ENCODE measurements at places on chromosomes 6 and 20. TPM values are rescaled to one million over a fixed set of nuclear protein-coding genes. Genes with fewer than 3 reads are reported as not detected.

The OR12D3 gene
- total RNA-seq = not detected

The CRISP3 gene
- not detected for total RNA-seq

The PAK5 gene
- total RNA-seq = 0.28 TPM

The SIRPA gene
- 16.3 TPM for total RNA-seq

The C4A gene
- total RNA-seq = 249 TPM

The CD24 gene
- total RNA-seq = 3.3 TPM

The ADGRF1 gene
- not detected for total RNA-seq

The DDO gene
- total RNA-seq = 3.6 TPM

The TCP11 gene
- not detected for total RNA-seq

The PROKR2 gene
- not detected for total RNA-seq

The NR2E1 gene
- not detected for total RNA-seq

The CYP24A1 gene
- total RNA-seq = not detected

The AIF1 gene
- total RNA-seq = 38.5 TPM

The DLL1 gene
- total RNA-seq = 8.4 TPM

The UCKL1 gene
- 36.3 TPM for total RNA-seq

The C6orf118 gene
- not detected for total RNA-seq

The VSTM2L gene
- 3.4 TPM for total RNA-seq

The XKR7 gene
- total RNA-seq = not detected

The TFEB gene
- total RNA-seq = 23.5 TPM

The COL21A1 gene
- 21.6 TPM for total RNA-seq

The EFCAB8 gene
- 0.71 TPM for total RNA-seq

The CNR1 gene
- 25.7 TPM for total RNA-seq

The NNAT gene
- total RNA-seq = 125 TPM
